ENCODE measurements at places on chromosomes 1 and 21. TPM values are rescaled to one million over a fixed set of nuclear protein-coding genes. Genes with fewer than 3 reads are reported as not detected.

DNA sequence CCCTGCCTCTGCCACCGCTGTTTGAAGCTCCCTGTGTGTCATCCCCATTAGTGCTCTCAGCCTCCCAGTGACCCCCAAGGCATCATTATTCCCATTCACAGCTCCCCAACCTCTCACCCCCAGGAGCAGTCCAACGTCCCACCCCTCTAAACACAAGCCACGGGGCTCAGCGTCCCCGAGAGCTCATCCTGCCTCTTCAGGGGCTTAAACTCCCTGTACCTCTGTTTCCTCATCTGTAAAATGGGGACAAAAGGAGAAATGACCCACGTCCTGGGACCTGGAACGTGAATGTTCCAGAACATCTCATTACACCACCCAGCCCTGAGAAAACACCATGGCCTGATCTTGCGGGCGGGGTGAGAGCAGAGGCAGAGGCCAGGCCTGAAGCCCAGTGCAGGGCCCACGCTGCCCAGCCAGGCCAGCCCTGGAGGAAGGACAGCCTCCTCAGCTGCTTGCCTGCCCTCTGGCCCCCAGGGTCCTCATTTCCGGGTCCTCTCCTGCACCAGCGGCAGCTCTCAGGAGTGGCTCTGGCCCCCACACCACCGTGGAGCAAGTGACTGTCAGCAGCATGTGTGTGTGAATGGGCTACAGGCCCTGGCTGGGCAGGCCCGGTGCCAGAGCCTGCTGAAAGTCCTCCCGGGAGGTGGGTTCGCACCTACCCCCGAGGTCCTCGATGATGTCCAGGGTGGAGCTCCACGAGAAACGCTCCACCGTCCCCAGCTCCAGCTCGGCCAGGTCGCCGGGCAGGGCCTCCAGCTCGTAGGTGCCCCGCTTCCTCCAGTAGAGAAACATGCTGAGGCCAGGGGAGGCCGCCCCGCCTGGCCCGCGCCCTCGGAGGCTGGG is 14.1 kb upstream of the PLEKHG5 start:
- H3K27ac ChIP-seq, result no peak overlapping the region
- no peaks in the 10 kb centered on the region for H3K4me1 ChIP-seq
- DNase-seq, result no peak

DNA sequence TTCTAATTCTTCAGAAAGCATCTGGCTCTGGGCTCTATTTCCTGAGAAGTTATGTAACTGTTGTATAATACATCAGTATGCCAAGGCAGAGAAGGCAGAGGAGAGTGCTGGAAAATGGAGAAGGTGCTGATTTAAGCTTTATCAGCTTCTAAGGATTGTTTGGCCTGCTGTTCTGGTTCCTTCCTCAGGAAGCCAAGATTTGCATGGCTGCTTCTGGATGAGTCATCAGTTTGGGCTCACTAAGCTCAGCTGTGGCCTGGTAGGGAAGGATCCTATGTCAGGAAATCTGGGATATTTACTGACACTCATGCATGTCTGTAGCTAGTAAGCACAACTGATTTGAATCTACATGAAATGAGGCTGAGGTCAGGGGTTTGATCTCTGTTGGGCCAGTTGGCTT is 73.2 kb upstream of the ADGRL4 start:
- no peaks in the 10 kb centered on the region for H3K4me1 ChIP-seq
- H3K27me3 ChIP-seq, result no peaks in the 10 kb centered on the region
- no peak for DNase-seq
- H3K4me3 ChIP-seq, result no peak overlapping the region
- H3K27ac ChIP-seq, result no peak overlapping the region
- no peaks in the 10 kb centered on the region for H3K36me3 ChIP-seq

DNA sequence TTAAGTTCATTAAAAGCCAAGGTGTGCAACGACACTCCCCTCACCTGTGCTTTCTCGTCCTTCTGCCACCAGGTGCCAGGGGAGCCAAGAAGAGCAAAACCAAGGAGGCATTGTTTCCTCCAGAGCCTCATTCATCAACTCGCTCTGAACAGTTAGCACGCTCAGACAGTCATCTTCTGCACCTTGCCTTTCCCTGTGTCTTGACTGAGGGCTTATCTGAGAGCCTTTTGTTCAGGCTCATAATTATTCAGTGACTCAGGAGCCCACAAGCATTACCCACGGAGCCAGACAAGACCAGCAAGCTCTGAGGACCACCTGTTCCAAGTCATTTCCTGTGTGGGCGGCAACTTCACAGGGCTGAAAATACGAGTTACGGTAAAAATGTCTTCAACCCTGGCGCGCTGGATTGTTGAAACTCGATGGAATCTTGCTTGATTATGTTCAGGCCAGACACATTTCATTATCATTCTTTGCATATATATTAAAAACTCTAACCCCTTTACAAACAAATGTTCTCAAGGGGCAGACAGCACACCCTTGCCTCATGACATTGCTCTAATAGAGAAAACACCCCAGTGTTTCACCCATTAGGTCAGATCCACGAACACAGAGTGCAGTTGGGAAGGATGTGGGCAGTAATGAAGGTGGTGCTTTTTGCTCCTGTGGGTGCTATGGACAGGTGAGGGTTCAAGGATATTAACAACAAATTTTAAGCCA is 89.7 kb upstream of the RUNX1 start:
- no peaks in the 10 kb centered on the region for H3K4me1 ChIP-seq
- H3K27ac ChIP-seq, result no peak overlapping the region
- DNase-seq, result no peak
- H3K27me3 ChIP-seq, result no peaks in the 10 kb centered on the region
- no peak overlapping the region for H3K4me3 ChIP-seq

TBX19 gene
- total RNA-seq, result 1.8 TPM
